ENCODE measurements at places on chromosomes 3 and 15. TPM values are rescaled to one million over a fixed set of nuclear protein-coding genes. Genes with fewer than 3 reads are reported as not detected.

DNA sequence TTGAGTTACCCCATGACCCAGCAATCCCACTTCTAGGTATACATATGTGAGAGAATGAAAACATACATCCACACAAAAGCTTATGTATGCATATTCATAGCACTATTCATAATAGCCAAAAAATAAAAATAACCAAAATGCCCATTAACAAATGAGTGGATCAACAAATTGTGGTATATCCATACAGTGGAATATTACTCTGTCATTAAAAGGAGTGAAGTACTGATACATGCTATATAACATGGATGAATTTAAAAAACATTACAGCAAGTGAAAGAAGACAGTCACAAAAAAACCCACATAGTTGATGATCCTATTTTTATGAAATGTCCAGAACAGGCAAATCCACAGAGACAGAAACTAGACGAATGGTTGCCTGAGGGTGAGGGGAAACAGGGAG is 5.2 kb downstream of the C3orf20 start:
- H3K27me3 ChIP-seq = no peaks in the 10 kb centered on the region
- no peak overlapping the region for H3K27ac ChIP-seq
- peaks cover 1% of the 10 kb centered on the region for H3K36me3 ChIP-seq
- DNase-seq = no peak

GRCh38 chr3:14156843-14157561 is 21.4 kb downstream of the XPC start:
- DNase-seq = no peak
- no peak overlapping the region for H3K27ac ChIP-seq
- H3K4me3 ChIP-seq = no peak overlapping the region
- H3K4me1 ChIP-seq = peaks cover 17% of the 10 kb centered on the region
- peaks cover 58% of the 10 kb centered on the region for H3K36me3 ChIP-seq

- H3K27ac ChIP-seq = no peak overlapping the region
- H3K4me1 ChIP-seq = no peaks in the 10 kb centered on the region
- no peaks in the 10 kb centered on the region for H3K36me3 ChIP-seq
- DNase-seq = no peak
- no peak overlapping the region for H3K4me3 ChIP-seq
- H3K27me3 ChIP-seq = no peaks in the 10 kb centered on the region
These were observed 625.9 kb downstream of the NLGN1 start for GRCh38 chr3:174023421-174023820.

- no peaks in the 10 kb centered on the region for H3K27me3 ChIP-seq
- H3K27ac ChIP-seq = no peak overlapping the region
- DNase-seq = no peak
These were observed 28.5 kb downstream of the DNAJC13 start for GRCh38 chr3:132445817-132446216.

GRCh38 chr3:152309535-152310307 is 41.0 kb downstream of the MBNL1 start:
- H3K4me3 ChIP-seq = no peak overlapping the region
- H3K27ac ChIP-seq = peak overlapping the region; percentile 70
- peaks cover 75% of the 10 kb centered on the region for H3K4me1 ChIP-seq
- peaks cover 54% of the 10 kb centered on the region for H3K36me3 ChIP-seq

DNA sequence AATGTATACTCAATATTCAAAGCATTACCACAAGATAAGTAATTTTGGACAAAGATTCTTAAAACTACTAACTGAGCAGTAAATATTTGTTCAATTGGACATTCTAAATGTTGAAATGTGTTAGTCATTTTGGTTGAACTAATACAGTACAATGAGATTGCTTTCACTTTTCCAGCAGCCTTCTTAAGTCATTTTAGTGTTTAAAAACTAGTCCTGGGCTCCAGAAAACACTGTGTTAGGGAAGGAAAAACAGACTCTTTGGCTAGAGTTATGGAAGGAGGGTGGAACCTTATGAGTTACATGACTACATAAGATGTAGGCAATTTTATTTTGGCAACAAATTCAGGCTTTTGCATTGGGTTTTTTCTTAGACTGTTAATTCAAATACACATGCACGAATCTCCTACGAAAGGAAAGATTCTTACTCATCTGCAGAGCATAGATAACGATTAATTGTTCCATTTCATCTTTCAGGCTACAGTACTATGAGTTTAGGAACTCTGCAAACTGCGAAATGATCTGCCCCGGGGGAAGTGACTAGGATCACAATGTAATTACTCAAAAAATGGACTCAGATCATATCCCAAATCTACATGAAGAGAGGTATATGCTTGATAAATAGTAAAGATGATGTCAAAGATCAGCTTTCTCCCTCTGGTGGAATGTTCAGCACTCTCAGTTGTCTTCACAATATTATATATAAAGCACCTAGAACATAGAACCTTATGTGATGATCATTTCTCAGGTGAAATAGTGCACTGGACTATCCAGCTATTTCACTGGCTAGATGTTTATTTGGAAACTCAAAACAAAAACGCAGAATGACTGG is 492.8 kb upstream of the MDFIC2 start:
- peaks cover 24% of the 10 kb centered on the region for H3K27me3 ChIP-seq
- H3K4me3 ChIP-seq = no peak overlapping the region
- H3K27ac ChIP-seq = no peak overlapping the region
- H3K4me1 ChIP-seq = no peaks in the 10 kb centered on the region

GRCh38 chr15:68129072-68129471 is 75.0 kb downstream of the PIAS1 start:
- no peaks in the 10 kb centered on the region for H3K27me3 ChIP-seq
- peaks cover 5% of the 10 kb centered on the region for H3K36me3 ChIP-seq
- H3K27ac ChIP-seq = no peak overlapping the region
- H3K4me1 ChIP-seq = peaks cover 9% of the 10 kb centered on the region

DNA sequence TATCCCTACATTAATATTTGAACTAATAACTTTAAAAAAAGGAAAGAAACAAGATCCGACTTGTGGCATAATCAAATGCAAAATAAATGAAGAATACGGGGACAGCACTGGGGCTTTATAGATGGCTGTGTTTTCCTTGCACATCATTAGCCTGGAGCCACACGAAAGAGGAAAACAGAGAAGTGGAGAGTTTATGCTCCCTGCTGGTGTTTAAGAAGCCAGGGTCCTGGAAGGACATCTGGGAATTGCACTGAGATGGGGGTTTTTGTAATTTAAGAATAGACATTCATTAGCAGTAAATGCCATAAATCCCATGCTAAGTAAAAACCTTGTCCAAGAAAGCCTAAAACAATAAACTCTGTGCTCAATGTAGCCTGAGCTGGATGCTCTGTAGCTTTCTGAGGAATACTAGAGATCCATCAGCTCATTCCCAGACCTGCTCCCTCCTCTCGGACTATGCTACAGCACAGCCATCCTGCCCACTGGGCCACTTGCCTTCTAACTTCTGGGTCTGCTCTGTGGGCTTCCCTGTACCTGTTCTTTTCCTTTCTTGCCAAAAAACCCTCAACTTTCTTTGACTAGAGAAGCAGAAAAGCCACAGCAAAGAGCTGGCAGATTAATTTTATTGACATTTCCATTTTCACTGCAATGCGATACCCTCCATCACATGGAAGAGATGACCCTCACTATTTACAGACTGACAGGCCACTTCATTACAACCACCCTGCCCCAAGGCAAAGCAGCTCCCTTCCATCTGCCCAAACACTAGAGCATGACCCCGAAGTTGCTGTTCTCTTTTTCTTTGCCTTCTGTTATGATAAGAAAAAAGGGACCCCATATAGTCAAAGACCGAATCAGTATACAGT is 62.3 kb downstream of the MEIS2 start:
- DNase-seq = no peak
- H3K27ac ChIP-seq = no peak overlapping the region
- H3K4me3 ChIP-seq = no peak overlapping the region

GRCh38 chr3:72448858-72449257 is 399.4 kb downstream of the SHQ1 start:
- H3K36me3 ChIP-seq = peaks cover 22% of the 10 kb centered on the region
- no peak overlapping the region for H3K27ac ChIP-seq
- H3K27me3 ChIP-seq = peaks cover 23% of the 10 kb centered on the region
- no peak overlapping the region for H3K4me3 ChIP-seq

GRCh38 chr3:41365973-41366372 is 166.7 kb downstream of the CTNNB1 start:
- no peak overlapping the region for H3K4me3 ChIP-seq
- no peaks in the 10 kb centered on the region for H3K36me3 ChIP-seq

- DNase-seq = no peak
- H3K4me3 ChIP-seq = no peak overlapping the region
- H3K4me1 ChIP-seq = no peaks in the 10 kb centered on the region
- no peaks in the 10 kb centered on the region for H3K36me3 ChIP-seq
- H3K27me3 ChIP-seq = no peaks in the 10 kb centered on the region
- no peak overlapping the region for H3K27ac ChIP-seq
These were observed 10.8 kb downstream of the BCL2L10 start for GRCh38 chr15:52101542-52102323.

- H3K4me1 ChIP-seq = peaks cover 6% of the 10 kb centered on the region
- no peak overlapping the region for H3K27ac ChIP-seq
- H3K4me3 ChIP-seq = peak overlapping the region; percentile 72
- no peaks in the 10 kb centered on the region for H3K36me3 ChIP-seq
- H3K27me3 ChIP-seq = peaks cover 45% of the 10 kb centered on the region
- DNase-seq = peak; percentile 13
These were observed 1.0 kb upstream of the KLF15 start for GRCh38 chr3:126358038-126358815.

GRCh38 chr15:74312445-74313007 is 54.9 kb downstream of the CYP11A1 start:
- H3K27me3 ChIP-seq = no peaks in the 10 kb centered on the region
- H3K4me3 ChIP-seq = no peak overlapping the region
- no peaks in the 10 kb centered on the region for H3K36me3 ChIP-seq
- DNase-seq = no peak

DNA sequence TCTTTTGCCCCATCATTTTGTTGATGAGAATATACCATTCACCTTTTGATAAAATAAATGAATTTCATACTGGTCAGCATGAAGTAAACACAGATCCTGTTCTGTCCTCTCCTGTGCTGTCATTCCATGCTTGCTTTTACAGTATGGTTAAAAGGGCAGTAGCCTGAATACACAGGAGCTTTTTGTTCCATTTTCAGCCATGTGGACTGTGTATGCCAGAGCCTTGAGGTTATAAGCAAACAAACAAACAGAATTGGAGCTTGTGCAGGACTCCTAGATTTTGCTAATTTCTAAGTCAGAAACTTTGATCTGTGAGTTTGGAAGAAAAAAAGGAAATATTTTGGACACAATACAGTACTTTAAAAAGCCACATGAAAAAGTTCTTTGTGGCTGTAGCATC is 91.9 kb downstream of the LRRC28 start:
- no peak for DNase-seq
- peaks cover 10% of the 10 kb centered on the region for H3K4me1 ChIP-seq
- no peak overlapping the region for H3K4me3 ChIP-seq
- no peaks in the 10 kb centered on the region for H3K36me3 ChIP-seq
- H3K27ac ChIP-seq = no peak overlapping the region

DNA sequence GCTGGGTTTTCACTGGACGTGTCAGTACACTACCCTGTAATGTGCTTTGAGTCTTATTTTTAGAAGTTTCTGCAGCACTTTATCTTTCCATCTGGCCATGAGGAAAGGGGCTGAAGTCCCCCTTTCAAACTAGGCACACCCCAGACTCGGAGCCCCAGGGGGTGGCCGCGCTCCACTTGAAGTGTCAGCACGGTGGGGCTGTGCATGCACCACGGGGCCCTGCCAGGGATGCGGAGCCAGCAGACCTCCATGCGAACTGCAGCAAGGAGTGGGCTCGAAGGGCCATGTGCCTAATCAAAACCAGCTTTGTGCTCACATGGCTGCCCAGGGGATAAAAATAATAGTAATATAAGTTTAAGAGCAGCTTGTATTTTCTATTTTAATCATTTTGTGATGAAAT is 100.9 kb upstream of the HACD2 start:
- DNase-seq = no peak
- no peaks in the 10 kb centered on the region for H3K36me3 ChIP-seq
- peaks cover 2% of the 10 kb centered on the region for H3K27me3 ChIP-seq
- no peak overlapping the region for H3K27ac ChIP-seq
- H3K4me1 ChIP-seq = no peaks in the 10 kb centered on the region

GRCh38 chr3:15350141-15350540 is 17.8 kb upstream of the SH3BP5 start:
- H3K36me3 ChIP-seq = peaks cover 2% of the 10 kb centered on the region
- H3K27me3 ChIP-seq = no peaks in the 10 kb centered on the region
- H3K4me3 ChIP-seq = no peak overlapping the region

DNA sequence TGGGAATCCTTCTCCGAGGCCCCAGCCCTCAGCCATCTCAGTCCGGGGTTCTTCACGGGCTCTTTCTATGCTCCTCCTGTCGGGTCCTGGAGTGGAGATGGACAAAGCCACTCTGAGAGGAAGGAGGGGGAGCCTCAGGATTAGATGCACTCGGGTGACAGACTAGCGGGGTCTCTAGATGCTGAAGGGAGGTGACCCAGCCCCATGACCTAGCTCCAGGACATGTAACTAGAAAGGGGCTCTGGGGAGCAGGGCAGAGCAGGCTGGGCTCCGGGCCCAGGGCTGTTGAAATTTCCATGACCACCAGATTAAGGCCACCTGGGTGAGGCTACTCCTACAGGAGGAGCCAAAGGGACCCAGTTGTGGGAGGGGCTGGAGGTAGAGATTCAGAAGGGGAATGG is 14.8 kb upstream of the SKIC8 start:
- no peaks in the 10 kb centered on the region for H3K4me1 ChIP-seq
- H3K4me3 ChIP-seq = no peak overlapping the region
- DNase-seq = no peak
- H3K27ac ChIP-seq = no peak overlapping the region
- H3K27me3 ChIP-seq = no peaks in the 10 kb centered on the region

DNA sequence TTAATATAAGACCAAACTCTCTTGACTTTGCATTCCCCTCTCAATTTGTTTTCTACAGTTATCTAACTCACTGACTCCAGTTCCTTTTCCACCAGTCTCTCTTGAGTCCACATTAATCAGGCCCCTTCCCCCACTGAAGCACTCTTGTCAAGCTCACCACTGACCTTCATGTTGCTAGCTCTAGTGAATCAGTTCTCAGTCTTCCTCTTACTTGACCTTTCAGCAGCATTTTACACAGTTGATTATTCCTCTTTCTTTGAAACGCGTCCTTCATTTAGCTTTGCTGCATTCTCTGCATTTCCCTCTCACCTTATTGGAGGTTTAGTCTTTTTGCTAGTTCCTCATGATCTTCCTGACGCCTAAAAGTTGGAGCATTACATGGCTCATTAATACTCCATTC is 8.3 kb downstream of the PPP2R3A start:
- peaks cover 7% of the 10 kb centered on the region for H3K27me3 ChIP-seq
- H3K4me1 ChIP-seq = no peaks in the 10 kb centered on the region
- no peak overlapping the region for H3K27ac ChIP-seq
- H3K4me3 ChIP-seq = no peak overlapping the region

DNA sequence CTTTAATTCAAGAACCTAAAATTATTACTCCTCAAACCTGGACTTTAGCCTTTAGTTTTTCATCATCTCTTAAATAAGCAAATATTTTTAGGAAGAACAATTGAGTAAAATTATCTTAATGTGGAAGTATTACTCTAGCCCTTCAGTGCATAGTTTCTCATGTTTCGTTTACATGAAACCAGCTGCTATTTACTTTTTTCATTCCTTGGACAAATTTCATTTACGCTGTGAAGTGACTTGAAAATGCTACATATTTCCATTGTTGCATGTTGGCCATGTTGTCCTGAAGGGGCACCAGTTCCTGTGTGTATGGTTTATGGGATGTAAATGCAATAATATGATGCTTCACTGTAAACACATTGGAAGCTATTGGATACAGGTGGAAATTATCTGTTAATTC is 49.9 kb downstream of the SLC25A26 start:
- no peaks in the 10 kb centered on the region for H3K27me3 ChIP-seq
- H3K27ac ChIP-seq = no peak overlapping the region
- H3K36me3 ChIP-seq = peaks cover 22% of the 10 kb centered on the region
- no peak for DNase-seq
- no peak overlapping the region for H3K4me3 ChIP-seq
- no peaks in the 10 kb centered on the region for H3K4me1 ChIP-seq

Gene ARL8B
- 38.9 TPM for total RNA-seq

Gene OCA2
- not detected for total RNA-seq

Gene DUOXA2
- total RNA-seq = not detected

Gene KLHL18
- total RNA-seq = 28.8 TPM

Gene TMCO5A
- total RNA-seq = not detected

Gene FBXO40
- not detected for total RNA-seq
